ENCODE measurements at places on chromosomes 5 and 9.

GRCh38 chr9:126939821-126940221, 25.2 kb downstream of the RALGPS1 start:
- no peak overlapping the region for H3K4me3 ChIP-seq
- DNase-seq: no peak
- H3K4me1 ChIP-seq: peaks cover 2% of the 10 kb centered on the region
- no peak overlapping the region for H3K27ac ChIP-seq

DNA sequence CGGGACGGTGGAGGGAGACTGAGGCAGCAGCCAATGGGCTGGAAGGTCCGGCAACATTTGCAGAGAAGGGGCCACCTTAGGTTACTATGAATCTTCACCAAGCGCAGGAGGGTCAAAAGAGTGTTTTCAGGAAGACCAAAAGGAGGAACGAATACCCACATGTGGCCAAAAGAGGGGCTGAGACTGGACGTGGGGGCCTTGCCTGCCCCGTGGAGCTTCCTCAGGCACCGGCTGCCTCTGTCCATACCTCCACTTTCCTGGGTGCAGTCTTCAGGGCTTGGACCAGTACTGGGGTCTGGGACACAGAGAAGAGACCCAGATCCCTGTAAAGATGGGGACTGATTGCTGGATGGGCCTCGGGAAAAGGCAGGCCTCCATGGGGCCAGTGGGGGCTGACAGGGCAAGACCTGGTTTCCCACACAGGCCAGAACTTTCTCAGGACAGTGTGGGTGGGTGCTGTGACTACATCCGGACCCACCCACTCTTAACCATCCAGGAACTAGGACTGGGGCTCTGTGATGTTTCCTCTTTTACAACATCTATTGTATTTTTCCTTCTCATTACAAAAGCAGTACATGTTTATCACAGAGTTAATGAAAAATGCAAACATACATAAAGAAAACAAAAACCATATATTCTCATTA, 294.7 kb downstream of the ZSWIM6 start:
- H3K4me3 ChIP-seq: no peak overlapping the region
- H3K27me3 ChIP-seq: peaks cover 2% of the 10 kb centered on the region
- no peak for DNase-seq
- no peaks in the 10 kb centered on the region for H3K36me3 ChIP-seq

- DNase-seq: peak; percentile 51
- no peak overlapping the region for H3K27ac ChIP-seq
- no peaks in the 10 kb centered on the region for H3K27me3 ChIP-seq
- no peak overlapping the region for H3K4me3 ChIP-seq
Measured at GRCh38 chr9:127004946-127005769, 90.6 kb downstream of the RALGPS1 start.

DNA sequence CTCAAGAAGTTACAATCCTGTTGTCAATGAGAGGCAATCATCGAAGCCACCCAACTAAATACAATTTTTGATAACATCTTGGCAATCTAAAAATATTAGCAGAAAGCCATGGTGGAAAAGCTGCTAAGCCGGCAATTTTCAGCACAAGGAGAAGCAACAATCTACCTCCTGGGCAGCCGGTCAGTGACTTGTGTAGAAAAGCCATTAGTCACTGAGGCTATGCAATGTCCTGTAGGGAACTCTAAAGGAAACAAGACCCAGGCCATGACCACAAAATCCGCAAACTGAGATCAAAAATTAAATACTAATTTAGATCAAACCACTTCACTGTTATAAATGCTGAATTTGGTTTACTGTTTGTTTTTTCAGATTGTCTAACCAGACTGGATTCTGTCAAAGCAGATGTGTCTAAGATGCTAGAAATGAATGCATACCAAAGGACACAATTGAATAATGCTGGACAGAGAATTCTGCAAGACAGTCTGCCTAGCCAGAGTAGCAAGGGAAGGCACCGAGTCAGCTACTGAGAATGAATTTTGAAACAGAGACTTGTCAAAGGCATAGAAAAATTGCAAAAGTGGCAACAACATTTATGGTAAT, 384.8 kb downstream of the PRELID2 start:
- H3K4me1 ChIP-seq: no peaks in the 10 kb centered on the region
- no peak overlapping the region for H3K4me3 ChIP-seq
- peak; percentile 21 for DNase-seq
- H3K36me3 ChIP-seq: no peaks in the 10 kb centered on the region

GRCh38 chr5:114360357-114360756, 1.5 kb upstream of the KCNN2 start:
- H3K27ac ChIP-seq: no peak overlapping the region
- no peak for DNase-seq
- H3K4me1 ChIP-seq: no peaks in the 10 kb centered on the region
- H3K27me3 ChIP-seq: peaks cover 7% of the 10 kb centered on the region
- H3K36me3 ChIP-seq: no peaks in the 10 kb centered on the region

- no peak overlapping the region for H3K4me3 ChIP-seq
- peak; percentile 74 for DNase-seq
- peaks cover 6% of the 10 kb centered on the region for H3K4me1 ChIP-seq
- H3K27me3 ChIP-seq: no peaks in the 10 kb centered on the region
Measured at GRCh38 chr5:131536211-131536826, 98.7 kb downstream of the RAPGEF6 start.

- no peaks in the 10 kb centered on the region for H3K36me3 ChIP-seq
- no peaks in the 10 kb centered on the region for H3K4me1 ChIP-seq
- no peak for DNase-seq
- H3K4me3 ChIP-seq: no peak overlapping the region
- no peak overlapping the region for H3K27ac ChIP-seq
Measured at GRCh38 chr5:76180814-76181805, 97.9 kb downstream of the SV2C start.

DNA sequence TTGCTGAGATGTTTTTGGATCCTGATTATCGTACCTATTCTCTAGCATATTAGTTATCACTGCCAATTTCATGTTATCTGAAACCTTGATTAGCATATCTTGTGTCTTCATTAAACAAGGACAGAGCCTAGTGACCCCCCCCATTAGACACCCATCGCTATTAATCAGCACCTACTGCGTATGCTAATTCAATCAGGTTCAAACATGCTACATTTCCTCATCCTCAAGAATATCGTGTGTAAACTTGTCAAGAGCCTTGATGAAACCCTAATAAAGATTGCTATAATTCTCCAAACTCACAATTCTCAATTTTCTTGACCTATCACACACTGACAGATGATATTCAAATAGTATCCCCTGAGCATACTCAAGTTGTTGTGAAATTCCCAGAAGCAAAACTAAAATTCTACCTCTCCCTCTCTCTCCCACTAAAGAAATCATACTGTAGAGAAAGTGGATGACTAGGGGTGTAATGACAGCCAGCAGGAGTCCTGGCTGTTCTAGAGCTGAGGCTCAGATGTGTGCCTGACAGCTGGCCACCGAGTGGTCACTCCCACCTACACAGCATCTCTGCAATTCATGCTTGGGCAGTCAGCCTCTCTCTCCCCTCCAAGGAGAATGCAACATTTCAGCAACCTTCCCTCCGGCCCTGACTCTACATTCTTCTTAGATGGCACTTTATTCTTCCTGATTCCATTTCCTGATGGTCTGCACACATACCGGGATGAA, 9.2 kb upstream of the ZNF354A start:
- no peak overlapping the region for H3K27ac ChIP-seq
- no peak overlapping the region for H3K4me3 ChIP-seq
- DNase-seq: no peak
- H3K27me3 ChIP-seq: no peaks in the 10 kb centered on the region

DNA sequence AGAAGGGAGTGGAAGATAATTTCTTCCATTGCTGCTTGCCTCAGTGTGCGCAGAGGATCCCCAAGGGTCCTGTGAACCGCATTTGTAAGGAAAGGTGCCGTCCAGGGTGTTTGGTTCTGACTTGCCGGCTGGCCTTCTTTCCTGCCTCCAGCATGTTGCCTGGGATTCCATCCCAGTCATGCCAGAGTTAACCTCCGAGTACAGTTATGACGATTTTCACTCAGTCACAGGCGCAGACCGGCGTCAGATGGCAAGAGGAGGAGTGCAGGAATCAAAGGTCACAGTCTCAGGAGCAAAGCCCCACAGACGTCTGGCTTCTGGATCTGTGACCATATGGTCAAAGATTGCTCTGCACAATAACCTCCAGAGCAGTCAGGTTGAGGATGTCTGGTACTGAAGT, 5.9 kb upstream of the GADD45G start:
- peaks cover 43% of the 10 kb centered on the region for H3K27me3 ChIP-seq
- no peak overlapping the region for H3K4me3 ChIP-seq
- H3K27ac ChIP-seq: no peak overlapping the region
- H3K4me1 ChIP-seq: peaks cover under 1% of the 10 kb centered on the region
- no peak for DNase-seq
- H3K36me3 ChIP-seq: no peaks in the 10 kb centered on the region

DNA sequence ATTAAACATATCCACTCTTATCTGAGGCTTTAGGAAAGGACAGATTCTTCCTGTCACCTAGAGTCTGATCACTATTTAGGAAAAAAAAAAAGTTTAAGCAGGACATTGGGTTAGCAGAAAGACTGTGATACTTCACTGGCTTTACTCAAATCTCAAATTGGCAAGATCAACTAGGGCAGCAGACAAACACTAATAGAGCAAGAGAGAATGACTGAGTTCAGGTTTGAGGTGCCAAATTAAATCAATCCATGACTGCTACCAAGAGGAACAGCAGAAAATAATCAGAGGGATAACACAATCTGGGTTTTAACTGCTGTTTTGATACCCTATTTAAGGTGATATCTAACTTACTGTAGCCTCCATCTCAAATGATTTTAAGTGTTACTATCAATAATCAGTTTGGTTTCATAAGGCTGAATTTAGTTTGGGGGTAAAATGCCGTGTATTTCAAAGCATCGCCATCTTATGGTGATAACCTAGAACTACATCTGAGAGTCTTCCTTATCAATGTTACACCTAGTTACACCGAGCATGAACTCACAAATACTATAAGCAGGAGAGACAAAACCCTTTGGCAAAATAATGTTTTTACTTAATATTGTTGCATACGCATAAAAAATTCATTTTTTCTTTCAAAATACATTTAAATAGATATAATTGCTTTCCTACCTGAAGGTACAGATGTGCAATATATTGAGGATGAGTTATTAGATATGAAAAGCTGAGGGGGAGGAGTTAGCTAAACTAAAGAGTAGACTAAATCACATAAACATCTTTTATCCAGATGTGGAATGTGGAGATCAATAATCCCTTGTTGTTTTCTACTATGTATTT, 286.4 kb upstream of the CDH12 start:
- H3K4me3 ChIP-seq: no peak overlapping the region
- no peaks in the 10 kb centered on the region for H3K4me1 ChIP-seq
- no peaks in the 10 kb centered on the region for H3K36me3 ChIP-seq
- no peaks in the 10 kb centered on the region for H3K27me3 ChIP-seq

DNA sequence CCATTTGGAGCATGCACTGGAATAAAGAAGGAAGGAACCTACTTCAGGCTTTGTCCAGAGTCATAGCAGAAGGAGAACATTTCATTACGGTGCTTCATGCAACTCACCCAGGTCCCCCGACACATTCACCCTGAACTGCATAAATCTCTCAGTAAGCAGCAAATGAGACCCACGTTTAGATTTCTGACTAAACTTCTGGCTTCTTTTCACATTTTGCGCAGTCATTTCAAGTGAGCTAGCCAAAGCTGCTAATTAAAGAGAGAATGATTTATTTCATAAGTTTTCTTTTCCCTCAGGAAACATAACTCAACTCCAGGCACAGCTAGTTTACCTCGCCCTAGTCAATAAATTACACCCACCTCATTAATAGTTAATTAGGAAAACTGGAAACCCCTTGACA, 88.6 kb upstream of the GAS1 start:
- H3K4me1 ChIP-seq: peaks cover 2% of the 10 kb centered on the region
- no peak for DNase-seq
- H3K4me3 ChIP-seq: no peak overlapping the region
- H3K36me3 ChIP-seq: no peaks in the 10 kb centered on the region
- no peaks in the 10 kb centered on the region for H3K27me3 ChIP-seq

GRCh38 chr5:94024101-94024500, 282.7 kb upstream of the POU5F2 start:
- no peaks in the 10 kb centered on the region for H3K36me3 ChIP-seq
- H3K4me1 ChIP-seq: no peaks in the 10 kb centered on the region
- no peaks in the 10 kb centered on the region for H3K27me3 ChIP-seq
- peak; percentile 25 for DNase-seq
- H3K4me3 ChIP-seq: no peak overlapping the region
- H3K27ac ChIP-seq: no peak overlapping the region

GRCh38 chr5:40775085-40775845, 19.5 kb upstream of the TTC33 start:
- no peak overlapping the region for H3K27ac ChIP-seq
- no peaks in the 10 kb centered on the region for H3K27me3 ChIP-seq
- peaks cover 2% of the 10 kb centered on the region for H3K4me1 ChIP-seq
- no peak for DNase-seq
- H3K4me3 ChIP-seq: no peak overlapping the region

- H3K36me3 ChIP-seq: no peaks in the 10 kb centered on the region
- H3K27me3 ChIP-seq: no peaks in the 10 kb centered on the region
- peak overlapping the region; percentile 40 for H3K27ac ChIP-seq
- DNase-seq: no peak
- no peak overlapping the region for H3K4me3 ChIP-seq
- H3K4me1 ChIP-seq: peaks cover 5% of the 10 kb centered on the region
Measured at GRCh38 chr5:73763300-73764032, 137.5 kb downstream of the ARHGEF28 start.

- no peaks in the 10 kb centered on the region for H3K27me3 ChIP-seq
- no peak overlapping the region for H3K27ac ChIP-seq
- DNase-seq: no peak
- H3K36me3 ChIP-seq: no peaks in the 10 kb centered on the region
- no peak overlapping the region for H3K4me3 ChIP-seq
- H3K4me1 ChIP-seq: no peaks in the 10 kb centered on the region
Measured at GRCh38 chr9:72675586-72675985, 154.2 kb downstream of the TMC1 start.

GRCh38 chr5:172399826-172400225, 54.5 kb downstream of the SH3PXD2B start:
- H3K4me3 ChIP-seq: no peak overlapping the region
- peaks cover 10% of the 10 kb centered on the region for H3K4me1 ChIP-seq
- DNase-seq: no peak
- H3K27ac ChIP-seq: no peak overlapping the region
- H3K36me3 ChIP-seq: peaks cover 18% of the 10 kb centered on the region

- H3K27me3 ChIP-seq: peaks cover 9% of the 10 kb centered on the region
- no peak overlapping the region for H3K4me3 ChIP-seq
- no peak for DNase-seq
- peaks cover 11% of the 10 kb centered on the region for H3K4me1 ChIP-seq
- peaks cover 15% of the 10 kb centered on the region for H3K36me3 ChIP-seq
- H3K27ac ChIP-seq: no peak overlapping the region
Measured at GRCh38 chr9:137042751-137043727, 2.9 kb downstream of the NPDC1 start.

GRCh38 chr9:91275655-91276054, 86.1 kb downstream of the AUH start:
- H3K4me3 ChIP-seq: no peak overlapping the region
- H3K27ac ChIP-seq: no peak overlapping the region
- H3K4me1 ChIP-seq: no peaks in the 10 kb centered on the region
